Endothelial cell (in vitro differentiated cells): ENCODE measurements at places on chromosomes 11 and 22.

DNA sequence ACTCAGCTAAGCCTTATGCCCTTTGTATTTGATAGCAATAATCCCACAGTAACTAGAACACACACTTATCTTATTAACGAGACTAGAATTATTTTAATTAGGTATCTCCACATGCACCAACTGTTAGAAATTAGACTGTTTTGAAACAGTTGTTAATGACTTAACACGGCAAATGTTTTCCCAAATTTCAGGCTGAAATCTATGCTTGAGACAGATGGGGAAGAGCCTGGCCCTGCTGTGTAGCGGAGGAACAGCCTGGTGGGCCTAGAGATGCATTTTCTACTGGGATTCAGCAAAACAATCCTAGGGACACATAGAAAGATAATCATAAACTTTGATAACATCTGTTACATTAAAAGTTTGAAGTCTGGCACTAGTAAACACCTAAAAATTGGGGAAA lies 273.4 kb downstream of the TTC28 start:
- DNase-seq = no peak

GRCh38 chr11:47374720-47375019 lies 3.7 kb downstream of the SPI1 start:
- DNase-seq = no peak

GRCh38 chr22:37910890-37911672 lies 5.0 kb downstream of the MICALL1 start:
- DNase-seq = no peak

DNA sequence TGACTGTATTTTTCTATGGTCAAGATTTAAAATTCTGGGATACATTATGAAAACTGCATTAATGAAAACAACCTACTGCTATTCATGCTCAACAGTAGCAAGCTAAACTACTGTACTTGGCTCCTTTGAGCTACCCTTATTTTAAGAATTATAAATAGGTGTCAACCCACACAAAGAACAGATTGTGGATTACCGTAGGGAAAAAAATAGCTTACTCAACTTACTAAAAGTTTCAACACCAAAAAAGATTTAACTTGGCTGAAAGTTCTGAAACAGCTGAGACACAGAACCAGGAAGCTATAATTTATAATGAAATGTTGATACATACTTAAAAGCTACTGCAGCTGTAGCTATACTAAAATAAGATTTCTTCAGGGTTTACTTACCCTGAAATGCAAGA lies 10.1 kb downstream of the LIN7C start:
- DNase-seq = no peak

DNA sequence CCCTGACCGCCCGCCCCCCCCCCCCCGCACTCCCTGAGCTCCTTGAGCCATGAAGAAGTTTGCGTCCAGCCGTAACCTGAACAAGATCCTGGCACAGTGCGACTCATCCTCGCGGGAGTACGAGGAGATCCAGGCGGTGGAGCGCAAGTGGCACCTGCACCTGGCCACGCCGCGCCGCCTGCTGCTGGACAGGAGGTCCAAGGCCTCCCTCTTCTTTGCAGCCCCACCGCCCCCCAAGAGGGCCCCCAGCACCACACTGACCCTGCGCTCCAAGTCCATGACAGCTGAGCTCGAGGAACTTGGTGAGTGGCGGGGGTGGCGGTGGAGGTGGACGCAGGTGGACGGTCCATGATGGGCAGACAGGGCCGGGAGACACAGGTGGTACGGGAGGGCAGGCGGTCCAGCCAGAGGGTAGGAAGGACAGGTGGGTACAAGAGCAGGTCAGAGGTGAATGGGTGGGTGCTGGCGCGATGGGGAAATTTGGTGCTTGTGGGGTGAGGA lies 32.1 kb upstream of the ACR start:
- no peak for DNase-seq

GRCh38 chr22:27848005-27848404 lies 46.4 kb upstream of the MN1 start:
- DNase-seq = no peak

- no peak for DNase-seq
Measured at GRCh38 chr22:19862619-19863246, 8.1 kb upstream of the GNB1L start.

GRCh38 chr11:327581-327923 lies 6.9 kb upstream of the IFITM3 start:
- no peak for DNase-seq

DNA sequence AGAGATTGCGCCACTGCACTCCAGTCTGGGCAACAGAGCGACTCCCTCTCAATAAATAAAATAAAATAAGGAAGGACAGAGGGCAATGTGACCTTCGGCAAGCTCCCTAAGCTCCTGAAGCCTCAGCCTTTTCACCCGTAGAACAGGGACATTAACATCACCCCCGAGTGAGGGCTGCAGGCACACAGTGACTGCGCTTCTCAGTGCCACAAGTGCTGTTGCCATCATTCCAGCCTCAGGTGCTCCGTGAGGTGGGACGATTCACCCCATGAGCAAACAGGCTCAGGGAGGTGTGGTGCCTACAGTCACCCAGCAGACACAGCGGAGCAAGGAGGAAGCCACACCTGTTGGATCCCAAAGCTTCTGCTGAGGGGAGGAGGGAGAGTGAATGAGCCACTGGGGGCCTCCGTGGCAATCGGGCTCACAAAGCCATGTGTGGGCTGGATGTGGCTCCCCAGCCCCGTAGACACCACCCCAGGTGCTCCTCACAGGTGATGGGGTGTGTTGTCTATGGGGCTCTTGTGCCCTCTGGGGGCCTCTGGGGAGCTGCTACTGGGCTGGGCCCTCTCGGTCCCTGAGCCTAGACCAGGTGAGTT lies 9.1 kb upstream of the TCF20 start:
- no peak for DNase-seq

DNA sequence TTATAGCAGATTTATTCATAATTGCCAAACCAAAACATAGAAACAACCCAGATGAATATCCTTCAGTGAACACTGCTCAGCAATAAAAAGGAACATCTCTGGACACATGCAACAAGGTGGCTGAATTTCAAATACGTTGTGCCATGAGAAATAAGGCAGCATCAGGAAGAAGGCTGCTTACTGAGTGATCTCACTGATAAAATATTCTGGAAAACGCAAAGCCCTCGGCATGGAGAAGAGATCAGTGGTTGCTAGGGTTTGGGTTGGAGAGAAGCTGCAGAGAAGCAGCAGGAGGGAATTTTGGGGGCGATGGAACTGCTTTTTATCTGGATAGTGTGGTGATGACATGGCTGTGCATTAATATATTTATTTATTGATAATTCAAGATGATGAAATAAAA lies 11.0 kb upstream of the SHANK2 start:
- DNase-seq = no peak

- DNase-seq = no peak
Measured at GRCh38 chr11:65444314-65445051, 21.9 kb downstream of the NEAT1 start.

DNA sequence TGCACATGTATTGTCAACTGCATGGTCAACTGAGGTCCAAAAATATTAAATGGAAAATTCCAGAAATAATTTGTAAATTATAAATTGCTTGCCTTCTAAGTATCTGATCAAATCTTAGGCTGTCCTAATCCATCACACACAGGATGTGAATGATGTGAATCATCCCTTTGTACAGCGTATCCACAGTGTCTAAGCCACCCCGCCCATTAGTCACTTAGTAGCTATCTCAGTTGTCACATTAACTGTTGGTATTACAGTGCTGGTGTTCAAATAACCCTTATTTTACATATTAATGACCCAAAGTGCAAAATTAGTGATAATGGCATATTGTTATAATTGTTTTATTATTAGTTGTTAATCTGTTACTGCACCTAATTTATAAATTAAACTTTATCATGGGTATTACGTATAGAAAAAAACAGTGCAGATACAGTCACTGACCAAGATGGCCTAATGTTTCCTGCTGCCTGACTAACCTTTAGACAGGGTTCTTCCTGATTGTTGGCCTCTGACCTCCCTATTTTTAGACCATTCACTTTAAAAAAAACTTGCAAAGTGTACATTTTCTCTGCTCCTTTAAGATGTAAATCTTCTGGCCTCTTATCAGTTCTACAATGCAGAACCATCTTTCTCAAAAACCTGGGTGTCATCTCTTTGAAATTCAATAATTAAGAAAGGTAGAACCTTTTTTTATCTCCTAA lies 2.9 kb upstream of the SVIP start:
- DNase-seq = no peak

- DNase-seq = no peak
Measured at GRCh38 chr22:47395481-47395880, 633.0 kb downstream of the TBC1D22A start.

GRCh38 chr22:36356708-36357624 lies 30.8 kb downstream of the MYH9 start:
- no peak for DNase-seq

- no peak for DNase-seq
Measured at GRCh38 chr11:75673977-75674582, 5.2 kb upstream of the MAP6 start.

DNA sequence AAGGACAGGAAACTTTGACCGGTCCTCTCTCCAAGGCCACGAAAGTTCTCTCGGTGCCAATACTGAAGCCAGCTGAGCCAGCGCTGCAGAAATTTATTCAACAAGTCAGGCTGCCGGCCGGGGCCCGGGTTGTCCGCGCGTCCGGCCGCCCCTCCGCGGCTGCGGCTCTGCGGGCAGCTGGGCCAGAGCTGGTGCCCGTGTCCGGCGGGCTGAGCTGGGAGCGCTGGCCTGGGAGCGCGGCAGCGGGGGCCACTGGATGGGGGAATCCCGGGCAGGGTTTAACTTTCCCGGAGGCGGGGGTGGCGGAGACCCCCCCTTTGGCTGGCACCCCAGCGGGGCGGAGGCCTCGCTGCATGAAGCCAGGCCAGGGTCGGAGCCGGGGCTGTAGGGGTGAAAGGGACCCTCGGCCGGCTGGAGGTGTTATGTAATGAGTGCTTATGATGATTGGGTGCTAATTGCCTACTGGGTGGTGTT lies 12.3 kb upstream of the CACNA1I start:
- no peak for DNase-seq
